ENCODE measurements at places on chromosomes 4 and X.

DNA sequence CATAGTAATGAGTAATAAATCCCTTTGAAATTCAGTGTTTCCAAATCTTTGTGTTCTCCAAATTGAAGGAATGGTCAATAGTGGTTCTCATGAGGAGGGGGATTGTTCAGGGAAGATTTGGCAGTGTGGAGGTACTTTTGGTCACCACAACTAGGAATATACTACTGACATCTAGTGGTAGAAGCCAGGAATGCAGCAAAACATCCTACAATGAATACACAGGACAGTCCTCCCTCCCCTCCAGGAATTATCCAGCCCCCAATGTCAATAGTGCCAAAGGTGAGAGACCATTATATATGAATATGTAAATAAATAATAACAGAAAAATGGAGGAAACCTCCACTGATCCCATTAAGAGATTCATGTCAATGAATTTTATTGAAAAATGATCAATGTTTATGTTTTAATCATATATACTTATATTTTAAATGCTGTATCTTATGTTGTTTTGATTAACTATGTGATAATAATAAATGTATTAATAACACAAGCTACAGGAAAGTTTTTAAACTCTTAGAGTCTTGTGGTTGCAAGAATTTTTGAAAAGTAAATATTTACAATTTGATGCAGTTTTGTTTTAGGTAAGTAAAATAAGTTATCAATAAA is 14.4 kb upstream of the FAM9A start:
- DNase-seq: no peak

- DNase-seq: no peak
Observed at GRCh38 chrX:38982370-38982769, 181.1 kb downstream of the MID1IP1 start.

DNA sequence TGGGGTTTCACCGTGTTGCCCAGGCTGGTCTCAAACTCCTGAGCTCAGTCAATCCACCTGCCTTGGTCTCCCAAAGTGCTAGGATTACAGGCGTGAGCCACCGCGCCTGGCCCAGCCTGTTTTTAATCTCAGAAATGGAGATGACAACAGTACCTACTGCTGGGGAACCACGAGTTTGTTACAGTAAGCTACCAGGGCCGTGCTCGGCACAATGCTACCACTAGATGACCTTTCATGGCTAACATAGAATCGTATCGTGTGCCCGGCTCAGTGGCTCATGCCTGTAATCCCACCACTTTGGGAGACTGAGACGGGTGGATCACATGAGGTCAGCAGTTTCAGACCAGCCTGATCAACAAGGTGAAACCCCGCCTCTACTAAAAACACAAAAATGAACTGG is 90.8 kb upstream of the SLC34A2 start:
- no peak for DNase-seq

GRCh38 chr4:34202154-34202553 is 2042.2 kb downstream of the ARAP2 start:
- no peak for DNase-seq

- no peak for DNase-seq
Observed at GRCh38 chr4:101271516-101271915, 75.8 kb downstream of the PPP3CA start.

DNA sequence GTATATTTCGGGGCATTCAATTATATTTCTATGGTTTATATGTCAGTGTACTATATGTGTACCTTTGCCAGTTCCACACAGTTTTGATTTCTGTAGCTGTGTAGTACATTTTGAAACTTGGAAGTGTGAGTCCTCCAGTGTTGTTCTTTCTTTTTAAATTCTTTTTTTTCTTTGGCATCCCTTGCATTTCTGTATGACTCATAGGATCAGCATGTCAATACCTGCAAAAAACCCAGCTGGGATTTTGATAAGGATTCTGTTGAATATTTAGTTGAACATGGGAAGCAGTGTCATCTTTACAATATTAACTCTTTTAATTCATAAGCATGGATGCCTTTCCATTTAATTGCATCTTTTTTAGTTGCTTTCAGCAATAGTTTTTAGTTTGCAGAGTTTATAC is 100.0 kb downstream of the SH3BGRL start:
- DNase-seq: no peak

DNA sequence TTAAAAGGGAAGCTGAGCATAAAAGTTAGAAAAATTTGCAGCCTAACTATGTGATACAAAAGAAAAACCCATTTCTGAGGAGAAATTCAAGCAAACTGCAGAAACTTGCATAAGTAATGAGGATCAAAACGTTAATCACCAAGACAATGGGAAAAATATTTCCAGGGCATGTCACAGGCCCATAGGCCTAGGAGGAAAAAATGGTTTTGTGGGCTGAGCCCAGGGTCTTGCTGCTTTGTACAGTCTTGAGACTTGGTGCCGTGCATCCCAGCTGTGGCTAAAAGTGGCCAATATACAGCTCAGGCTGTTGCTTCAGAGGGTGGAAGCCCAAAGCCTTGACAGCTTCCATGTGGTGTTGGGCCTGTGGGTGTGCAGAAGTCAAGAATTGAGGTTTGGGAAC is 37.7 kb upstream of the ADAMTS3 start:
- no peak for DNase-seq

DNA sequence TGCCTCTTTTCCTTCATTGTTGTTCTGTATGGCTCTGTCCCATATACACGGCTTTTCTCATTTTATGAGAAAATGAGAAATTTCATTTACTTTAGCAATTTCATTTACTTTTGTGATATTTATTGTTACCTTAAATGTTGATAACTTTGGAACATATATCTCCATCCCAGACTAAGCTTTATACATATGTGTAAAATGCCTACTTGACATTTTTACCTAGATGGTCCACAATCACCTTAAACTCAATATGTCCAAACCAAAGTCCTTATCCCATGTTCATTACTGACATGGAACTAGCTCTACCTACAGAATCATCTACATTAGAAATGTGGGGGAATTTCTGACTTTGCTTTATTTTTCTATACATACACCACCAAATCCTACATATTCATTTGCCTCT is 590.5 kb upstream of the CT83 start:
- no peak for DNase-seq

GRCh38 chr4:67261971-67262370 is 283.3 kb downstream of the CENPC start:
- DNase-seq: no peak

DNA sequence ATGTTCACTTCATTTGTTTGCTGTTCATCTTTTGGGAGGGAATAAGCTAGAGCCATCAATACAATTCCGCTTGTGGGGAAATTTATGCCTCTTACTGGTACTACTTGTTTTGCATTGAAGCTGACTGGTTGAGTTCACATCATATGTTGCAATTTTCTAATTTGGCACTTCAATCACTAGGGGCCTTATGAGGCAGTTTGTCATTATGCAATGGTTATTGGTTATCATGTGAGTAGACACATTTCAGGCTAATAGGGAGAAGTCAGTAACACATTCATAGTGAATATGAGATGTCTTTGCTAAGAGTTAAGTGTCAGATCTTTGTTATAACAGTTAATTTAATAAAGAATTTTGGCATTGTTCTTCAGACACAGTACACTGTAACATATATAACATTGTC is 5.0 kb downstream of the RPL36A start:
- no peak for DNase-seq

DNA sequence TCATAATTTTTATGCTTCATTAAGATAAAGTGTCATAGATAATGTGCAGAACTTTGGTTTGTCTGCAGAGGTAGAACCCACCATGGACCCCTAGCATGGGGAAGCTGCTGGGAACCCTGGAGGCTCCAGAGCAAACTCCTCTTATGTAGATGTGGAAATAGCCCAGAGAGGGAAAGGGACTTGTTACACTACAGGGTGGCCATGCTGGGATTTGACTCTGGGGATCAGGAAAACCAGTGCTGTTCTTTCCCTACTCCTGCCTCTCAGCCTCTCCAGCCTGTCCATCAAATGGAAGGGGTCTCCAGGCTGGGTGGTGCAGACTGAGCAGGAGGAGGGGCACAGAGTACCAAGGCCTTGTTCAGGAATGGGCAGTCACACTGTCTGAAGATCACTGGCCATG is 54.2 kb downstream of the MSX1 start:
- DNase-seq: no peak

- DNase-seq: peak; percentile 4
Observed at GRCh38 chrX:131288738-131289511, at the start of gene IGSF1. TSS of gene IGSF1 (minus strand) at chrX:131289306. CDS start at chrX:131286674, 2,632 bp downstream.

Measured in fibroblast of skin of left quadriceps (primary cell).